ENCODE measurements at places on chromosomes 2 and 18.
A peak's percentile ranks its signal among the peaks of the same experiment; 100 is the strongest.

GRCh38 chr18:12433829-12434540, 26.3 kb downstream of the PRELID3A start:
- DNase-seq: no peak

- no peak for DNase-seq
Observed at GRCh38 chr2:58182527-58182926, 58.6 kb downstream of the FANCL start.

DNA sequence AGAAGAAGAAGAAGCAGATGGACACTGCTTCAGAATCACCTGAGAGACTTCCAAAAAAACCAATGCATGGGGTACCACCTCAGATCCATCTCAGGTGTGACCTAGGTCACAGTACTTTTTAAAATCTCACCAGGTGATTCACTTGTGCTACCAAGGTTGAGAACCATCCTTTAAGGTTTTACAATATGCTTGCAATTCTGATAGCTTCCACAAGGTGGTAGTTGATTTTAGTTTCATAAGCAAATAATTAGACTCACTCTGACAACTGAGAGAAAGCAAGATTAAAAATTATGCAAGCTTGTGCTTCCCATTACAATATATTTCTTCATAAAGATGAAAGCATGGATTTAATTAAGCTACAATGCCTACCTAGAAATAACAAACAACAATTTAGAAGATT, 355.1 kb downstream of the EN1 start:
- no peak for DNase-seq

GRCh38 chr2:162636206-162636728, 202.3 kb downstream of the KCNH7 start:
- no peak for DNase-seq

DNA sequence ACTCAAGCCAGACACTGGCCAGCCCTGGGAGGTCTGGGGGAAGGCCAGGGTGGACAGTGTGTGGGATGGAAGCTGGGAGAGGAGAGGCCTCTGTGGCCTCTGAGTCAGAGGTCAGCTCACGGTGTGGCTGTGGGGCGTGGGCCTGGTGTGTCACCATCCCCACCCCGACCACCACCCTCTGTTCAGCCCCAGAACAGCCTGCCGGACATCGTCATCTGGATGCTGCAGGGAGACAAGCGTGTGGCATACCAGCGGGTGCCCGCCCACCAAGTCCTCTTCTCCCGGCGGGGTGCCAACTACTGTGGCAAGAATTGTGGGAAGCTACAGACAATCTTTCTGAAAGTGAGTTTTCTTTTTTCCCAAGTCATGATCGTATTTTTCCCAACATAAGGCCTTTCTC, 110.5 kb downstream of the DYSF start:
- DNase-seq: no peak

DNA sequence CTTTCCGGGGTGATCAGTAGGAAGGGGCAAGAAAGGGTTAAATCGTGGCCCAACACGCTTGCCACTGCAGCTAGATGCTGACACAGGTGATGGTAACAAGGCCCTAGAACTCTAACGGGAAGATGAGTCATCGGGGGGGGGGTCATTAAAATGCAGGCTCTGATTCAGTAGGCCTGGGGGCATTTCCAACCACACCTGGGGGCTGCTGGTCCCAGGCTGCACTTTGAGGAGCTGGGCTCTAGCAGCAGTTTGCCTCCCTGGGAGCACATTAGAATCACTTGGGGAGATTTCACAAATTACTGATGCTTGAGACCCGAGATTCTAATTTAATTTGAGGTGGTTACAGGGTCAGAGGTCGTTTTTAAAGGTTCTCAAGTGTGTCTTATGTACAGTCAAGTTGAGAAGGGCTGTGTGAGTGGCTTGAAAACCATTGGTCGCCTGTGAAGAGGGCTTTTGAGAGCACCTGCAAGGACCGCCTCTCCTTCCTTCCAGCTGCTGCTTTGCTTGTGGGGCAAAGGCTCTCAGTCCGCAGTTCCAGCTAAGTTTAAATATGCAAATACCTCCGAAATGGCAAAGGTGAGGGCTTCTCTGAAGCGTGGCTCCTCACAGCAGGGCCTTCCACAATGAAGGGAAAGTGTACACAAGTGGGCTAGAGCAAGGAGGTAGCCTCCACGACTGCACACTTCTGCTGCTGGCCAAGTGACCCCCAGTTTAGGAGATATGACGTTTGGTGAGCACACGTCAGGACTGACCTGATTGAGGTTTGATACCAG, 128.0 kb upstream of the MSH6 start:
- DNase-seq: no peak

- no peak for DNase-seq
Observed at GRCh38 chr18:63624863-63625262, 19.2 kb downstream of the SERPINB4 start.

- DNase-seq: no peak
Observed at GRCh38 chr2:67486041-67486796, 89.1 kb downstream of the ETAA1 start.

DNA sequence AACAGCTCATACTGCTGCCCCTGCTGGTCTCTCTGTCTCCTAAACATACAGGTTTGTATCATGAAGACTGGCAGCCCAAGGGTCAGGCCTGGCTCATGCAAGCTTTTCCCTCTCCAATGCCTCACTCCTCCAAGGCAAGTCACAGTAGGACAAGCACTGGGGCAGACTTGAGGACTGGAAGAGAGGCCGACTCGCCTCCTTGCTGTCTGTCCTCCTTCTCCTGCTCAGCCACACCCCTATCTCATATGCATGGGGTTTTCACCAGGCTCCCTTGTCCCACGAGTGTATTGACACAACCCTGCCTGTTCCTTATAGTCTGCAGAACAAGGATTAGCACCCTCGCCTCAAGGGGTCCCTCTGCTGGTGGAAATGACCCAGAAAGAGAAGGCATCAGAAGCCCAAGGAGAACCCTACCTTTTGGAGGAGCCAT, 223.7 kb downstream of the SOX11 start:
- no peak for DNase-seq

- no peak for DNase-seq
Observed at GRCh38 chr2:42339191-42339912, 21.7 kb downstream of the COX7A2L start.

DNA sequence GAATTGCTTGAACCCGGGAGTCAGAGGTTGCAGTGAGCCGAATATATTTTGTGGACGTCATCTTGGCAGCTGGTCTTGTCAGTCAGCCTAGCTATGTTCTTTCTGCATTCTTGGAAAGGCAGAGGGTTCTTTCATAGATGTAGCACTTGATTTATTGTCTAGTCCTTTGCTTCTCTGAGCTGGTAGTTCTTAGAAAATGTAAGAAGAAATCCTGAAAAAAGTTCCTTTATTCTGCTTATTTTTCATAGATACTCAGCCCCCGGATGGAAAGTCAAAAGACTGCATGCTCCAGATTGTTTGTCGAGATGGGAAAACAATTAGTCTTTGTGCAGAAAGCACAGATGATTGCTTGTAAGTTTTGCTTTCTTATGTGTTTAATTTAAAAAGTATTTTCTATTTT, 21.3 kb downstream of the PLEKHB2 start:
- DNase-seq: no peak

DNA sequence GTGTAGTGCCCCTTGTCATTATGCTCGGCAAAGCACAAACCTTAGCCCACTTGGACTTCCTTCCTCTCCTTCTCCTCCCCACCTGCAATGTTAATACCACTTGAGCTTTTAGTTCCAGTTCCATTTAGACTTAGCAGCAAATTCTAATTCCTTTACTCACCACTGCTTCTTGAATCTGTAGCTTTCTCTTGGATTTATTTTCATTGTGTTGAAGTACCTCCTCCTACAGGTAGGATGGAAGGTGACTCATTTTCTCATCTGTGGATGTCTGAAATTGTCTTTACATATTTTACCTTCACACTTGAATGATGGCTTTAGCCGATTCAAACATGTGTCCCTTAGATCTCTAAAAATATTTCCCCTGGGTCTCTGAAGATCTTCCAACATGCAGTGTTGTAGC, 32.8 kb upstream of the BIN1 start:
- no peak for DNase-seq

DNA sequence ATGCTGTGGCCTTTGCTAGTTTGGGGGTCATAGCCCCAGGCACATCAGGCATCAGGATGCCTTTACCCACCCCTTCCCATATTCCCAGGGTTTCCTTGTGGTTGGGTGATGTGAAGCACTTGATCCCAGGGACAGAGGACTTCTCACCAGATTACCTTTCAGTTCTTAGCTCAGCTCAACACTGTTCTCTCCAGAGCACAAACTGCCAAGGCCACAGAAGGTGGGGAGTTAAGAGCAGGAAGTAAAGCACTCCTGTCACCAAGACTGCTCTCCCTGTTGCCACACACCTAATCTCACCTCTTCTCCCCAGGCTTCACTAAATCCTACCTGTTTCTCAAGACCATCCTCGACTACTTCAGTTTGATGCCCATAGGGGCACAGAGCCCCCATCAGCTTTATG, 25.9 kb downstream of the FHOD3 start:
- DNase-seq: no peak

GRCh38 chr2:19711470-19712372, 190.1 kb downstream of the TTC32 start:
- DNase-seq: no peak

DNA sequence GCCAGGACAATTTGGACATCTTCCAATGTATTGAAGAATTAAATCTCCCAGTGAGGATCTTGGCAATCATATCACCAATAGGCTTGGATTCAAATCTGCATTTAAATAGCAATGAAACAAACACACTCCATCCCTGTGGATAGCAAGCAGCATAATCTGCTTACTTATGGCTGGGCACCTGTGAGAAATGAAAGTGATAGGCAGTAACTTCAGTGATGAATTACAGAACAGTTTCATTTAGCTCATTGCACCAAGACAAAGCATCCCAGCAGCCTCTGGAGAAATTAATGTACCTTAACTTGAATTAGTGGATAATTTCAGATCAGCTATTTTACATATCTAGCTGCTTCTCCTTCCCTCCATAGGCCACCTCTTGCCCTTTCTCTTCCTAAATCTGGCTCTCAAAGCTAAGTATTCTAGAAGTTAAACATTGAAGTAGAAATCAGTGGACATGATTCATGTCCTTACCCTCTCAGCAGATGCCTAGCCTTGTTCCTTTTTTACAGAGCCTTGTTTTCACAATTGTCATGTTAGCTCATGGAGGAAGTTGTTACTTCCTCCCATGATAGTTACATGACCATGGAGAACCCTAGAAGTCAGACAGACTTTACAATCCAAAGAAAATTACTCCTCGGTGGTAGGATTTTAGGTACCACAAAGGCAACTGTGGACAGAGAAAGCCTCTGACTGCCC, 88.5 kb upstream of the TACR1 start:
- DNase-seq: no peak

DNA sequence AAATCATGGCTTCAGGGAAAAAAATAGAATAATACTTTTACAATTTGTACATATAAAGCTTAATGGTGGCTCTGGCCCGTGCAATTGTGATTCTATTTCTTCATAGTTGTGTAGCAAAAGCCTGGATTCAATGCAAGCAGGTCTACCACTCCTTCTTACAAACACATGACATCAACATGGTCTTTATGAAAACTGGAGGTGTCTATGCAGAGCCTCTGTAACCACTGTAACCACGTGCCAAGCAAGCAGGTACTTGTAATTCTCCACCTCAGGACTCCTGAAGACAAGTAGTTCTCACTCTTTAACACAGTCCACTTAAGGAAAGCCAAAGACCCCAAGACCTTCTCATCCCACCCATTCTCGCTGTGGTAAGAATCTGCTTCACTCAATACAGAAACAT, 62.6 kb downstream of the METTL4 start:
- no peak for DNase-seq

DNA sequence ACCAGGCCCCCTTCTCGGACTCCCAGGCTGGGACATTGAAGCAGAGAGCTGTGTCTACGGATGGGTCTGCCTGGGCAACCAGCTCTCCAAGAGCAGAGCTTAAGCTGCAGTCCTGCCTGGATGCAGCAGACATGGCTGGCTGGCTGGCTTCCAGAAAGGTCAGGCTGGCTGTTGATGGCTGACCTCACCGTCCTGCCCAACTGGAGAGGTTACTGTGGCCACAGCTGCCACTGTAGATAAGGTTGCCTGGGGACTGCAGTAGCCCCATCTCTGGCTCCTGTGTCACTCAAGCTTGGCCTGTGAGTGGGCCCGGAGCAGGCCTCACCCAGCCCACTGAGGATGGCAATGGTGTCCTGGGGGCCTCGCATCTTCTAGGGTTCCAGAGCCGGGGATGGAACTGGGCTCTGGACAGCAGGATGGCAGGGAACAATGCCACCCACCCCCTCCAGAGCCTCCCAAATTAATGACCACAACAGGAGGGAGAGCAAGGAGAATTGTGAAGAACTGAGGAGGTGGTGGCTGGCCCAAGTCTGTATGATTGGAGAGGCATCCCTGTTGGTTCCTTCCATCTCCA, 37.0 kb upstream of the FOSL2 start:
- no peak for DNase-seq

- DNase-seq: no peak
Observed at GRCh38 chr2:240728827-240729226, 37.2 kb downstream of the AQP12A start.

- DNase-seq: peak; percentile 32
Observed at GRCh38 chr18:54787121-54787520, 41.2 kb upstream of the RAB27B start.

DNA sequence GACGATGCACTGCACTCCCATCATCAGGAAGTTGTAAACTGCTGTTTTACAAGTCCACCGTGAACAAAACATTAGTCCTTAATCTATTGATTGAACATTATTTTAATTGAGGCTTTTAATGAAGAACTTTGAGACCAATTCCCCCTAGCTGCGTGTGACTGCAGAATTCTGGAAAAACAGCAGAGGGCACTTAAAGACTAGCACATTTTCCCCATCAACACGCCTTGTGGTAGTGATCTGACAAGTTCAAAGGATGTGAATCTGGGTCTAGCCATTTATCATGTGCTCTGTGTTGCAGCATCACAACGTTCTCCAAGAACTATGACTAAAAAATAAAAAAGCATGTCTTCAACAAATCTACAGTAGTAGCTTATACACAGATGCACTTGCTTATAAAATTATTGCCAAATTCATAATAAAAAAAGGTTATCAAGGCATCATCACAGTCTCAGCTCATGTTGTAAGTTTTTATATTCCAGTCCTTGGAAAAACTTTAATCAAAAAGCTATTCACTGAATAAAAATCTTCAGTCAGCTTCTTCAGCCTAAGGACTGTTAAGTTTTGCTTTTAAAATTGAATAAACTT, 35.8 kb downstream of the SKOR2 start:
- DNase-seq: no peak
